ENCODE measurements at places on chromosomes 13 and 19.

GRCh38 chr19:35462476-35462953, 14.5 kb downstream of the FFAR2 start:
- no peak for DNase-seq

DNA sequence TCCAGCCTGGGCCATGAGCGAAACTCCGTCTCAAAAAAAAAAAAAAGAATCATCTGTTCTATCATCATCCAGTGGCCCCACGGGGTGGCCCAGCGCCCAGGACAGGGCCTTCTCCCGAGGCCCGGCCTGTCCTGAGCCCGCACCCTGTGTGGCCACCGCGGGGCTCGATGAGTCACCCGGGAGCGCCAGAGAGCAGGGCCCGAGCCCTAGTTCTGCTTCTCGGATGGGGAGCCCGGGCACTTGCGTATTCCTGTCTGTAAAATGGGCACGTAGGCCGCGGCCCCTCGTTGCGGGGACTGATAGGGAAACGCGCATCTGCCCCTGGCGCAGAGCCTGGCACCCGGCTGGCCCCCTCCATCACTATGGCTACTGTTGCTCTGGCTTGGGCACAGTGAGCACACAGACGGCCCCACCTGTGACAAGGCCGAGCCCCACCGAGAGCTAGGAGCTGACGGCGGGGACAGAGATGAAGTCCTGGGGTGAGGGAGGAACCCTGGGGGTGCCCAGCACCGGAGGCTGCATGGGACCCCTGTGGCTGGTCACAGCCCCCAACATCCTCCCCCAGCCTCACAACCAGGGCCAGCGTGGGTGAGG, 21.3 kb upstream of the UQCR11 start:
- DNase-seq: no peak

- DNase-seq: no peak
Observed at GRCh38 chr13:105735281-105735680, 800.2 kb downstream of the EFNB2 start.

DNA sequence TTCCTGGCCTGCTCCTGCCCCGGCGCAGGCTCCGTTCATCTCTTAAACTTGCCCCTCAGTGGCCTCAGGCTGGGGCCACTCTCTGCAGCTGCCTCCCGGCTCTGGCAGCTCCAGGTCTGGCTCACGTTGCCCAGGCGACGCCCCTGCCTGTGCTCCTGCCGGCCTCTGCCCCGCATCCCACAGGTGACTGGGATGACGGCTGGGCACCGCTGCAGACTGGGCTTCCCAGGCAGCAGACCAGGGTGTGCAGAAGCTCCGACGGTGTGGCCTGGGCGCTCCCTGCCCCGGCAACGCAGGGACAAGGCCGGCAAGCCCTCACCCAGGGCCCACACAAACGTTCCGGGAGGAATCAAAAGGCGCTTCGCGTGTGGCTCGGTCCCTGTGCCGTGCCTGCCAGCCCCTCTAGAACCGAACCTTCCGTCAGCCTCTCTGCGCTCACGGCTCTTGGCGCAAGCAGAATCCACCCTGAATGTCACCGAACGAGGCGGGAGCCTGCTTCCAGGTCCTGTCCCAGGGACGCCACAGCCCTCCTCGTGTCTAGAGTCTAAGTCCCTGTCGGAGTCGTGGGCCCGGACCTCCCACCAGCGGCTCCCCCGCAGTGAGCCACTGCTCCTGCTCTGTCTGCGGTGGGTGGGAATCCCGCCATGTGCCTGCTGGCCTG, 64.8 kb downstream of the MLLT1 start:
- no peak for DNase-seq

DNA sequence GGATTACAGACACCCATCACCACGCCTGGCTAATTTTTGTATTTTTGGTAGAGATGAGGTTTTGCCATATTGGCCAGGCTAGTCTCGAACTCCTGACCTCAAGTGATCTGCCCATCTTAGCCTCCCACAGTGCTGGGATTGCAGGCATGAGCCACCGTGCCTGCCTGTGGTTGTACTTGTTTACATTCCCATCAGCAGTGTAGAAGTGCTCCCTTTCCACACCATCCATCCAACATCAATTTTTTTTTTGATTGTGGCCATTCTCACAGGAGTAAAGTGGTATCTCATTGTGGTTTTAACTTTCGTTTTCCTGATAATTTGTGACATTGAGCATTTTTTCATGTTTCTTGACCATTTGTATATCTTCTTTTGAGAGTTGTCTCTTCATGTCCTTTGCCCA, 1019.4 kb upstream of the SLC10A2 start:
- no peak for DNase-seq

GRCh38 chr19:58353717-58354477, 605 bp upstream of the A1BG start:
- no peak for DNase-seq

- no peak for DNase-seq
Observed at GRCh38 chr19:12953138-12953798, 3.8 kb downstream of the GADD45GIP1 start.

DNA sequence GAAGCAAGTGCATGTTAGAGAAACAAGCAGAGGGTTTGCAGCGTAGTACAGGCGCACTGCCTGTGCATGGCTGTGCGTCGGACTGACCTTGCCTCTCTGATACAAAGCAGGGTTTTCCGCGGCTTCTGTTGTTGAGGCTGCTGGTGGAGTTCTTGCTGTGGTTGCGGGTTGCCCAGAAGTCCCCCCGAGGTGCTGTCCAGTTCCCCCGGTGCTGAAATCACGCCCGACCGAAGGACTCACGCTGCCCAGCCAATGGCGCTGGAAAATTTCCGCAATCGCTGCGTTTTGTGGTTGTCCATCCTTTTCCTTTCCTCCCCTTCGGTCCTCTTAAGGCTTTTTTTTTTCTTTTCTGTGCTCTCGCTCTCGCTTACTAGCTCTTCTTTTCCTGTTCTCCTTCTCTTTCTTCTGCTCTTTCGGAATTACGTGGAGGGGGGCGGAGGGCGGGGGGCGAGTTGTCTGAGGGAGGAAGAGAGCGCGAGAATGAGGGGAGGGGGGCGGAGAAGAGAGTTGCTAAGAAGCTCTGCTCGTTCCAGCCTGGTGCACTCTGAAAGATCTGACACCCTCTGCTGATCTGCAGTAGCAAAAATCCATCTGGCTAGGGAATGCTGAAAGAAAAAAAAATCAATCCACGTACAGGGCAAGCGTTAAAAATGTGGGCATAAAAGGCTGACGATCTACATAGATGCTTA, at the start of gene SLITRK1:
SLITRK1 (minus strand) TSS at position 558 of the 689 bp plus-strand sequence. CDS start 967 bp downstream, outside the sequence.
- DNase-seq: peak; percentile 41

- no peak for DNase-seq
Observed at GRCh38 chr13:109401891-109402290, 384.5 kb downstream of the IRS2 start.

DNA sequence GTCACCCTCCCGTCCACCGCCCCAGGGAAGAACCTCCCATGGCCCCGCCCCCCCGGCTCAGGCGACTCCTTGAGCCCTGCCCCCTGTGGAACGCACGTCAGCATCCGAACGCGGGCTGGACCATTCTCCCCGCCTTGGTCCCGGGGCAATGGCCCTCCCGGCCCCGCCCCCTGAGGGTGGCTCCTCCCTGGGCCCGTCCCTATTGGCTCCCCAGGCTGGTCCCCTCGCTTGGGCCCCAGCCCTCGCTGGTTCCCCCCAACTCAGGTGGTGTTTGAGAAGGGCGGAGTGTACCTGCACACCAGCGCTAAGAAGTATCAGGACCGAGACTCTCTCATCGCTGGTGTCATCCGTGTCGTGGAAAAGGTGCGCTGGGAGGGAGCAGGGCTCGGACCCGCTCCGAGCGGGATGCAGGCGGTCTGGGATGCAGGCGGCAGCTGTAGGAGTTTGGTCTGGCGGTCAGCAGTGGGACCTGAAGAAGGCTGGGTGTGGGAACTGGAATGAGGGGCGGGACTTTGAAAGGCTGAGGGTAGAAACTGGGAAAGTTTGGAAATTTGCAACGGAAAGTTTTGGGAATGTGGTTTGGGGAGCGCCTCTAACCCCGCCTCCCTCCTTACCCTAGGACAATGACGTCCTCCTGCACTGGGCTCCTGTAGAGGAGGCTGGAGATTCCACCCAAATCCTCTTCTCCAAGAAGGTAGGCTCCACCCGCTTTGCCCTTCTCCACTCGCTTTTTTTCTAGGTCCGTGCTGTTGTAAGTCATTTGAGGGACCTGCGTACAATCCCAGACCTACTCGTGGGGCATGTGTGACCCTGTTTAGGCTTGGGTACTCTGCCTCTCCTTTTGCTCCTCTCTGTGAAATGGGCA, 609 bp downstream of the TBC1D17 start:
- peak; percentile 99 for DNase-seq

DNA sequence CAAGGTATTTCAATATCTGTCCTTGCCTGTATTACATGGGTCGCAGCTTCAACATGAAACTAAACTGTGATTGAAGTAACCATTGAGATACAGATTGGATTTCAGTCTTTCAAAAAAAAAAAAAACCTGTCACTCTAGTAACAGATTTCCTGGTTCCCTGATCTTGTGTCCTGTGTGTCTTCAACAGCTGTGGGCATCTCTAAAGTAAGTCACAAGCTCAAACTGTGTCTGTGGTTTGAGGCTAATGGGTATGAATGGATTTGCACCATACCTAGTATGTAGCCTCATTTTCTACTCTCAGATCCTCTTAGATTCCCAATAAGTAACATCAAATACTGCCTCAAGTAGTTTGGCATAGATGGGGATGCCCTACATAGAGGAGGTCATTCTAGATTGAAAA, 300.1 kb downstream of the COG6 start:
- DNase-seq: no peak

- DNase-seq: peak; percentile 58
Observed at GRCh38 chr13:30355384-30355699, 48.0 kb upstream of the KATNAL1 start.

- DNase-seq: no peak
Observed at GRCh38 chr13:113783200-113783881, 24.3 kb downstream of the TMEM255B start.

GRCh38 chr19:14342809-14343208, 38.4 kb upstream of the ADGRE5 start:
- DNase-seq: no peak

DNA sequence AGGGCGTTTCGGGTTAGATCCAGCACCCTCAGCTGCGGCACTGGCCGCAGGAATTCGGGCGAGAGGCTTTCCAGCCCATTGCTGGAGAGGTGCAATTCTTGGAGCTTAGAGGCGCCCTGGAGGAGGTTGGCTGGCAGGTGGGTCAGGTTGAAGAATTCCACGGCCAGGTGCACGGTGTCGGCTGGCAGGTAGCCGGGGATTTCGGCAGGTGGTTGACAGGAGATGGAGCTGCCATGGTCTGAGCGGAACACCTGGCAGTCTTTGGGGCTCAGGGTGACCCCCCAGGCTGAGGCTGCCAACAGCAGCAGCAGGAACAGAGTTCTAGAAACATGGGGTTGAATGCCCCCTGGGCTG, 1.3 kb downstream of the LRG1 start:
- no peak for DNase-seq

- DNase-seq: no peak
Observed at GRCh38 chr19:21748088-21748487, 19.3 kb downstream of the ZNF100 start.

DNA sequence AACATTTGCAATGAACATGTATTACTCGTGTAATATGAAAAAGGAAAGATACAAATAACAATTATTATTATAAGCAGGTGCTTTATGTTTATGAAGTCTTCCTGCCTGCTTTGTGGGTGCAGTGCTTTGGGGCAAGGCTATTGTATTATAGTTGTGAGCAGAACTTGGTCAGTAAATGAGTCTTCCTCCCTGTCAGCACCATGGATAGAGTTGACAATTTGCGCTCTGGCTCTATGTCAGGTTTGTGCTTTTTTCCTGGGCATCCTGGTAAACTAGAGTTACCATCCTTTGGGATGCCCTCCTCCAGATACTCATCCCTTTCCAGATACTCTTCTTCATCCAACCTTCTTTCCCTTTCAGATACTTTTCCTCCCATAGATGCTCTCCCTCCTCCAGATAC, 19.6 kb downstream of the ERICH6B start:
- DNase-seq: no peak

DNA sequence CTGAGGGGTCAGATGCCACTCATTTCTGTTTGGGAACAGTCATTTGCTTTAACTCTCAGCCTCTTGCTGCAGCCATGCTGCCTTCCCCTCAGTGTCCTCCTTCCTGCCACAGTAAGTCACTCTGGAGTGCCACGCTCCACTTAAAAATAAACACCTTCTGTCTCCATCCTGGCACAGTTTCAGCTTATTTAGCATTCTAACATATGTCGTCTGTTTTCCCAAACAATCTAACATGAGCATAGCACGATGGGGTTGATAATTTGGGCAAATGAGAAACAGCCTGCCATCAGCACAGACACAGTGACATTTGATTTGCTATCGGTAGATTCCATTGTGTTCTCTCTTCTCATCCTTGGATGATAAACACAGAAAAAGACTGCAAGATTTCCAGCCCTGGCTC, 768.6 kb downstream of the UQCRFS1 start:
- no peak for DNase-seq

DNA sequence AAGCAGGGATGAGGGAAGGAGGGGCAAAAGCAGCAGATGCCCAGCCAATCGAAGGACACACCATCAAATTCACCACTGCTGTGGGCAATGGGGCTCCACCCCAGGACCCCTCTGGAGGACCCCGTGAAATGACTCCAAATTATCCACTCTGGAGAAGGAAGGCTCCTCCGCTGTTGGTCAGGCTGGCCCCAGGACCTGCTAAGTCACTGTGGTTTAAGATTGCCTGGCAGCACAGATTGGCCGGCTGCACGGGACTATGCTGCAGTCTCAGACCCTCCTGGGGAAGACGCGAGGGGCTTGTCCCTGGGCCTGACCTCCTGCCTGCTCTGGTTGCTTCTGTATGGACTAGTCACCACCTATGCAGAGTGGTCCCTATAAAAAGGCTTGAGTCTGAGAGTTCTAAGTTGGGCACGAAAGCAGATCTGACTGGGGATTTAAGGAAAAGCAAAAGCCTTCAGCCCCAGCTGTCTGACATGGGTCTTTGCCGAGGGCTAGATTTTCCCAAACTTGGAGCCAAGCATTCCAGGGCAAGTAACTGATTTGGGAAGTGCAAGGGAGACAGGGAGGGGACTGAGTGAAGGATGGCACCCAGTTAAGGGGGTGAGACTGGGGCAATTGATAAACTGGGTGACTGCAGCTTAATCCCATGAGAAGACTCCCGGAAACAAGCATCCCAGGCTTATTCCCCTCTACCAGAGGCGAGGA, 91.7 kb downstream of the TSHZ3 start:
- DNase-seq: no peak

- DNase-seq: no peak
Observed at GRCh38 chr19:13060233-13060963, 42.3 kb downstream of the LYL1 start.

GRCh38 chr13:46666727-46667456, 113.9 kb downstream of the LRCH1 start:
- no peak for DNase-seq
